CD4-positive, alpha-beta T cell (primary cell): ENCODE measurements at places on chromosomes 16 and 17.

- DNase-seq: no peak
These were observed 154.4 kb downstream of the TANC2 start for GRCh38 chr17:63120406-63120805.

GRCh38 chr17:55368706-55369105, 52.9 kb downstream of the MMD start:
- DNase-seq: no peak

- no peak for DNase-seq
These were observed 390 bp upstream of the UNC13D start for GRCh38 chr17:75844530-75845057.

DNA sequence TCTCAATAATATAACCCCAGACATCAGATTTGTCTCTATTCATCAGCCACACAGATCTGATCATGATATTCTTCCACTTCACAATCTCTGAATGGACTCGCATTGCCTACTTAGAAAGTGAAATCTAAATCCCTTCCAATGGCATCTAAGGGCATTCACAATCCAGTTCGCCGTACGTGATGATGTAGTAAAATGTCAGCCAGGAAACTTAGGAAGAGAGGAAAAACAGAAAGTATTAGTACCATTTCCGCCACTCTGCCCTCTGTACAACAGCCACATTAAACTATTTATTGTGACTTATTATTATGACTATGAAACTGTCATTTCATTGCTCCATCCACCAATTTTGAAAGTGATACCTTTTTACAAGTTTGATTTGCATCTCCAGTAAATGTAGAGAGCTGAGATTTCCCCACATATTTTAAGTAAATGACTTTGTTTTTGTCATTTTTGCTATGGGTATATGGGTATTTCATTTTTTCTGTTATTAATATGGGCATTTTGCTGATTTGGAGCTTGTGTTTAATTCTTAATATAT, 69.4 kb upstream of the SMIM36 start:
- DNase-seq: no peak

DNA sequence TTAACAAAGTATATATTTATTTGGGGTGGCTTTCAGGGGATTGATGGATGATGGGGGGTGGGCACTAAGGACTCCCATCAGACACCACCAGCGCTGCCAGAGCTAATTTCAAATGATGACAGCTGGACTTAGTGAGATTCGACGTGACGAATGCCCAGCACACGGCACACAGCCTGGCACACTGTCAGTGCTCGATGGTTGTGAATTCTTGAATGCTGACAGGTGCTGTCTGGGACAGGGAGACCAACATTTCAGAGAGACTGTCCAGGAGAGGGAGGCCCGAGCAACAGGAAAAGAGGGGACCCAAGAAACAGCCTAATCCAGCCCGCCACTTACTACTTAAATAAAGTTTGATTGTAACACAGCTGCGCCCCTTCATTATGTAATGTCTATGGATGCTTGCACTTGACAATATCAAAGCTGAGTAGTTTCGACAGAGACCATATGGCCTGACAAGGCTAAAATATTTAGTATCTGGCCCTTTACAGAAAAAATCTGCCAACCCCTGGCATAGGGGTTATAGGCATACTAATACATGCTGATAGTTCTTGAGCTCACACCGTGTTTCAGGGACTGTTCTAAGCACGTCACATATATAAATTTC, 6.2 kb upstream of the MPRIP start:
- no peak for DNase-seq

DNA sequence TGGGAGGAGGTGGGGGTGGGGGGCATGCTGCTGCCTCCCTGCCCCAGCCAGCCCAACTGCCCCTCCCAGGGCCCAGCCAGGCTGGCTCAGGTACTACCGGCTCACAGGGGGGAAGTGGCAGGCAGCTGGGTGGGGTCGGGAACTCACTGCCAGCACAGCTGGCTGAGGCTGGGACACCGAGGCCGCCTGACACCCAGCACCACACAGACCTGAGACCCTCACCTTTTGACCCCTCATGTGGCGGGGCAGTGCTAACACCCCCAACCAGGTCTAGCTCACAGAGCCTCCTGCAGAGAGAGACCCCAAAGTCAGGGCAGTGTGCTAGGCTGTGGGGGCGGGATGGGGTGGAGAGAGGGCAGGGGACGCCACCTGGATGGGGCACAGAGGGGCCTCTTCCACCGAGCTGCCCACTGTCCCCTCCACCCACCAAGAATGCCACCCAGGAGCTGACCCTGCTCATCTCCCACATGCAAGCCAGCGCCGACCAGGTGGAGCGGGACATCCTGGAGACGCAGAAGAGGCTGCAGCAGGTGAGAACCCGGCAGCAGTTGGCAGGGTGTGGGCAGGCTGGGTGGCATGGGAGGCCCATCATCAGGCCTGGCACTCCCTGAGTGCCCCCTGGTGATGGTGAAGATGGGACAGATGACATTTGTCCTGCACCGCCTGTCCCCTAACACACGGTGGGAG, 3.0 kb downstream of the EVPLL start:
- DNase-seq: no peak

DNA sequence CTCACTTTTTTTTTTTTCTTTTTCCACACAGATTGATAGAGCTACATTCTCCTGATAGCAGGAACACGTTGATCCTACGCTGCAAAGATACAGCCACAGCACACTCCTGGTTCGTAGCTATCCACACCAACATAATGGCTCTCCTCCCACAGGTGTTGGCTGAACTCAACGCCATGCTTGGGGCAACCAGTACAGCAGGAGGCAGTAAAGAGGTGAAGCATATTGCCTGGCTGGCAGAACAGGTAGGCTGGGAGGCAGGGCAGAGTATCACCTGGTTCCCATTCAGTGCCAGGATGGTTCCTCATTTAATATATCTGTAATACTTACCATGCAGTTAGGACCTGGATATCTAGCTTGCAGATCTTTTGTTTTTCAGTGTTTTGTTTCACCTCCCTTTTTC, 51.1 kb upstream of the VPS4A start:
- DNase-seq: no peak
